ENCODE measurements at places on chromosomes 2 and 18.

DNA sequence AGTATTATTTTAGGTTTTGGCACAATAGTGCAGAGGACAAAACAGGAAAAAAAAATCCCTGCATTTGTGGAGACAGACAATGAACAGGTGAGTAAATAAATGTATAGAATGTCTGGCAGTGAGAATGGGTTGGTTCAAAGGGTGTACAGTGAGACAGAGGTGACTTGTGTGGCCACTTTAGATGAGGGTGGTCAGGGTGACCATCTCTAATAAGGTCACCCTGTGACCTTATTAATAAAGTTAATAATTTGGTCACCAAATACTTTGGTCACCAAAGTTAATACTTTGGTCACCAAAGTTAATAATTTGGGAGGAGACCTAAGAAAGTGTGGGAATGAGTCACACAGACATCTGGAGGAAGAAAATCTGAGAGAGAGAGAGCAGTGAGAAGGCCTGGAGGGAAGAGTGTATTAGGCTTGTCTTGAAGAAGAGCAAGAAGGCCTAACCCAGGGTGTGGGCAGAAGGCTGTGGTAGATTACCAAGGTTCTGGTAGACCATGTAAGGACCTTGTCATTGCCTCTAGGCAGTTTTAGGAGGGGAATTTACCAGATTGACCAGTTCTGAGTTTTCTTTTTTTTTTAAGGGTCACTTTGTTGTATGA, 1368.4 kb upstream of the CELF4 start:
- no peak for DNase-seq

DNA sequence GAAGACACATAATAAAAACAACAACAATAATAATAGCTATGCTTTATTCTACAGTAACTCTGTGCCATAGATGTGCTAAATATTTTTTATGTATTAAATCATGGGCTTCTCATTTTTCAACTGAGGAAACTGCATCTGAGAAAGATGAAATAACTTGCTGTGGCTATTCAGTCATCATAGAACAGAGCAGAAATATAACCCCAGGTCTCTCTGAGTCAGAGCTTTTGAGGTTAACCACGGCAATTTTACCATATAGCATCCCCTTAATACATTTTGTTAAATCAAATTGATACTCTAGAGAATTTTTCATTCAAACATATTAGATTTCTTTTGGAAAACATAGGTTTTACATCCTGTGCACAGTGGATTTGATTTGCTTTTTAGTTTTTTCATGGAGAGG, 586.6 kb upstream of the KLHL29 start:
- DNase-seq: no peak

GRCh38 chr18:32093102-32093511, 1.4 kb downstream of the RNF138 start:
- no peak for DNase-seq

GRCh38 chr2:205129531-205129930, 552.8 kb upstream of the NRP2 start:
- DNase-seq: no peak

- no peak for DNase-seq
Observed at GRCh38 chr2:46036929-46037328, 260.3 kb upstream of the EPAS1 start.

- no peak for DNase-seq
Observed at GRCh38 chr18:78492813-78493371, 486.7 kb upstream of the SALL3 start.

DNA sequence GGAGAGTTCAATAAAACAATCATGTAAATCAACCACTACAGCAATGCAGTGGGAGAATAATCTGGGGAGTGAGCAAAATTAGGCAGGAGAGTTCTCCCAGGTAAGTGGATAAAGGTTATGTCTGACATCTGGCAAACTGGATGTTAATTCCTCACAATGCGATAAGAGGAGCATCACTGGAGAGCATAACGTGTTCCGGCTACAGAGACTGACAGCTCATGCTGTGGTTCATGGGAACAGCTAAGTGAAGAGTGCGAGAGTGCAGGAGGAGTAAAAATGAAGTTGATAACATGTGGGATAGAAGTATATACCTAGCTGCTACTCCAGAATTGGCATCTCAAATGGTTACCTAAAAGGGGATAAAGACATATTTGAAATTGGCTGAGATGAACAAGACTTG, 153.2 kb downstream of the LTBP1 start:
- DNase-seq: no peak

GRCh38 chr18:80170395-80171053, 61.5 kb downstream of the ADNP2 start:
- no peak for DNase-seq

GRCh38 chr2:211429256-211429920, 873.0 kb downstream of the CPS1 start:
- no peak for DNase-seq

DNA sequence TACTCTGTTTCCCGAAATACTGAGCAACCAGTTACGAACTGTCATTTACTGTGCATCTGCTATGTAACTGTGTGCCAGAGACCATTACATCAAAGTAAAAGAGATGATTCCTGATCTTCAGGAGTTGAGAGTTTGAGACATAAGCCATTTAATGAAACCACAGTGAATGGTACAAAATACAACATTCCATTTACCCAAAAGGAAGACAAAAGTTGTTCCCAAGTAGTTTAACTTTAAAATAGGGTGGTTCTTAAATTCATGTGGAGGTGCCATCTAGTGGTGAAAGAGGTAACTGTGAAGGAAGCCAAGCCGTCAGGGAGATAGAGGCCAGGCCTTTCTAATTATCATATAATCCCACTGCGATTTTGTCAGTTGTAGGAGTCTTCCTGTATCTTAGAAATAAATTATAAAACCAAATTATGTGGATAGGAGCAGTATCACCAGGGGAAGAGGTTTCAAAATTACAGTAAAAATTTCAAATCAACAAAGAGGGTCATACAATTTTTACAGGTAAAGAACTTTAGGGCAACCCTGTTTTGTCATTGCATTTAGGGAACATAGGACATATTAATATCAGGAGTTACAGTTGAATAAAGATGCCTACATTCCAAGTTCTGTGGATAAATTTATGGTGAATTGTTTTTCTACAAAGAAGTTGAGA, 67.7 kb downstream of the EPAS1 start:
- no peak for DNase-seq

DNA sequence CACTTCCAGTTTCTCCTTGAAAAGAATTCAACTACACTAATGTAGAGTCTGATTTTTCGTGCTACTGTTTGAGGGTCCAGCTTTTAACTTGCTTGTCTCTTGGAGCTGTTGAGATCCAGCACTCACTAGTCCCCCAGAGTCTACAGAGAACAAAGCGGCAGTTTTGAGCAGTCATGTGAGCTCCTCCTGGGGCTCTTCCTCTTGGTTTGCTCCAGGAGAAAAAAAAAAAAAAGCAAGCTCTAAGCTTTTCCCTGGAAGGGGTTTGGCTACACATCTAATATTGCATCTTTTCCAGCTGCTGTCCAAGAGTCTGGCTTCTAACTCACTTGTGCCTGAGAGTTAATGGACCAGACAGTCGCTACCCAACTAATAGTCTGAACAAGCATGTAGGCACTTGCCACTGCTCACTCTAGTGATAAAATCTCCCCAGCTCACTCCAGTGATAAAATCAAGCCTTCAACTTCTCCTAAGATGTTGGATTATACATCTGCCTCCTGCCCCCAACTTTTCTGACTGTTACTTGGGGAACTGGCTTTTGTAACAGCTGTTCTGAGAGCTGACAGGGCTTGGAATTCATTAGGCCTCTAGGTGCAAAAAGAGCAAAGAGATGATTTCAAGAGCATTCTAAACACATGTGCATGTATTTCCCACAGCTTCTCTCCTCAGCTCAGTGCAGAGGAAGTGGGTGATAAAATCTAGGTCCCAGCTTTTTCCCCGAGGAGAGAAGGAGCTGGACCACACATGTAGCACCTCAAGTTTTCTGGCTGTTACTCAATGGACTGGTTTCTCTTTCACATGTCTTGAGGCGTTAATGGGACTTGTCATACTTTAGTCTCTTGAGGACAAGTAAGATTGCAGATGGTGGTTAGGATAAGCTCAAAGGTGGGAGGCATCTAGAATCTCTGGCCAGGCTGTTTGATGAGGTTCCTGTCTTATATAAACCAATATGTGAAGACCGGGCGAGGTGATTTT, 750.5 kb downstream of the LRP1B start:
- DNase-seq: no peak

- no peak for DNase-seq
Observed at GRCh38 chr2:170929686-170930050, 615 bp downstream of the GORASP2 start.

GRCh38 chr2:121694398-121695170, 42.1 kb downstream of the NIFK start:
- DNase-seq: no peak

GRCh38 chr2:11540148-11540995, 6.5 kb downstream of the GREB1 start:
- peak; percentile 8 for DNase-seq

DNA sequence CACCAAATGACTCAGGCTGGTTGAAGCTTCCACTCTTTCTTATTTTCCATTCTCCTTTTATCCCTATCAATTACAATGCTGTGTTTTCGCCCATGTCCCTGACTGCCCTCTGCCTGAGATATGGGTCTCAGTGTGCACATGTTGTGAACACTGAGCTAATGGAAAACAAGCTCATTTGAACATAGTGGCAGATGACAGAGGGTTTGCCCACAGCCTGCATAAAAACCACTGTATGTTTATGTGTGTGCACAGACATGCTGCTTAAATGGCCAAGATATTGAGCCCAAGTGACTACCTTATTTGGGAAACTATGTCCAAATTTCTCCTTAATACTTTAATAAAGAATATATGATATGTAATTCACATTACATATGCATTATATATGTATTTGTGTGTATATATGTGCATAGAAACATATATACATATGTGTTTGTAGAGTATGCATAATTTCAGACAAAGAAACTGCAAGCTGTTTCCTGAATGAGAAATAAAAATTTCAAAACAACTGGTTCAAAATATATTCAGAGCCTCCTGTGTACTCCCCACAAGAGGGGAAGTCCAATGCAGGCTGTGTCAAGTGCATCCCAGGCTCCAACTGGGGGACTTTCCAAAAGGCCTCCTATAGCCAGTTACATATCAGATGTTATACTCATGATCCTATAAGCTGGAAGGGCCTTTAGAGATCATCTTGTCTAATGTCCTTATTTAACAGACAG, 92.7 kb upstream of the CD302 start:
- DNase-seq: no peak
